ENCODE measurements at places on chromosomes 5 and 9.

GRCh38 chr5:949815-950560 lies 57.3 kb downstream of the TRIP13 start:
- DNase-seq = no peak

DNA sequence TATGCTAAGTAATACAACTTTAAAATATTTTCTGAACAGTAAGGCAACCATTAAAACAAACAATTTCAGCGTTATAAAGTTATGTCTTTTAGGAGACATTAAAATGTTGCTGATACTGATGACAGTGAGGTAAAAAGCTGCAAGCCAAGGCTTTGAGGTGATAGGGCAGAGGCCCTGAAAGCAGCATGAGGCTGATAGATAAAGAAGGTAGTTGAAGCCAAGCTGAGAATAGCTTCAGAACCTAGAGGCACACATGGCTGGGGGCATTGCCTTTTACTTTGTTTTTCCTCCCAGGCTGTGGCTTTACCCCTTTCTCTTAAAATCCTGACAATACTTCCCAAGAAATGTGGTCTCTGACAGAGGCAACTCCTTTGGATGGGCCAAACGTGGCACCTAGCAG lies 149.0 kb upstream of the WWC1 start:
- no peak for DNase-seq

- DNase-seq = no peak
Observed at GRCh38 chr9:4590430-4591122, 71.5 kb upstream of the PLPP6 start.

GRCh38 chr5:158990979-158991775 lies 108.5 kb downstream of the EBF1 start:
- DNase-seq = no peak

DNA sequence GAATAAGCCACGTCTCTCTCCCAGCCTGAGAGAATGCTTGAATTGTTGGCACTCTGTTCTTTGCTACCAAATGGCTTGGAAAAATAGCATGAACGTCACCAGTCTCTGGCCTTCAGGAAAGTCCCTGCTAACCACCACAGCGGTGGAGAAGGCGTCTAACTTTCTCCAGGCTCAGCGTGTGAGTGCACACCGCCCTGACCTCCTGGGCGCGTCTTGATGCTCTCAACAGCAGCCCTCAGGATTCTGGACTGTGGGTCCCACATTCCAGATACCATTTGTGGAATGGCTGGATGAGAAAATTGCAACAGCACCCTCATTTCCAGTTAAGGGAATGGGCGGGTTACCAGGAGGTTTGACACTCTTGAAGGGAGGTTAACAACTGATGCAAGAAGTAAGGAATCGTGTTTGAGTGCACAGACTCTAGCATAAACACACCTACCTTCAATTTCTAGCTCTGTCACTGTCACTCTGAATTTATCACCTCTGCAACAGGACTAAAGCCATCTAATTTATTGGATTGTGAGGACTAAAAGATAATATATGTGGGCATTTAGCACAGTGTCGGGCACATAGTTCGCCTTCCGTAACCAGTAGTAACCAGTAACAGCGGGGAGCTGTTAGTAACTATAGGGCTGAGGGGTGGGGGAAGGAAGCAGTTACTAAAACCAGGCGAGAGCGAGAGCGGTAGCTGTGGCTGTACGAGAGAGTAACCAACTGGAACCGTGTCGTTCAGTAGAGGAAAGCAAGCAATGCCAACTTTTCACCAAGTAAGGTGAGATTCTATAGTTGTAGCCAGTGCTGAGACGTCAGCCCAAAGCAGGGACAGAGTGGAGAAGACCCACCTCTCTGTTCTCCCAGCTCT lies 807 bp upstream of the PLGRKT start:
- DNase-seq = no peak

DNA sequence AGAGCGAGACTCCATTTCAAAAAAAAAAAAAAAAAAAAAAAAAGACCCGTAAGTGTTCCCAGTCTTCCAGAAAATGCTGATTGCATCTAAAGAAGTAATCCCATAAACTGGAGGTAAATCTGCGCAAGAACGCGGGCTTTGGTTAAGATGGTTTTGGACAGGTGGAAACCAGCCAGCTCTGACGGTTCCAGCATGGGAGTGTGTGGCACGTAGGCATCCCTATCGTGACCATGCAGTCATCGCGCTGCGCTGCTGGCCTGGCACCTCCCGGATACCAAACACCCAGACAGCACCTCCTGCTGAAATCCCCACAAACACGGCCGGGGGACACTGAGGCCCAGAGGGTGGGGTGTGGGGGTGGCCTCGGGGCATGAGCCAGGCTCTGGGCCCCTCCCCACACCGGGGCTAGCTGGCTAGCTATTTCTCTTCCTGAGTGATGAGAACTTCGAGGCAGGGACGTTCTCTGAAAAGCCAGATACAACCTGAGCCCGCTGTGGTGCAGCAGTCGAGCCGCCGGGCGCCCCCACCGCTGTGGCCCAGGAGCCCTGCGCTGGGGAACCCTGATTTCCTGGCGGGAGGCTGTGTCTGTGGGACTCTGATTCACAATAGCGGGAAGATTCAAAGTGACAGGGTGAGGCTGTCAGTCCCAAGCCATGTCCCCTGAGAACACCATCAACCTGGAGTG lies 32.2 kb upstream of the NOTCH1 start:
- no peak for DNase-seq

- DNase-seq = no peak
Observed at GRCh38 chr9:18689921-18690320, 216.0 kb downstream of the ADAMTSL1 start.

GRCh38 chr9:36189976-36190375 lies 745 bp upstream of the CLTA start:
- peak; percentile 30 for DNase-seq

DNA sequence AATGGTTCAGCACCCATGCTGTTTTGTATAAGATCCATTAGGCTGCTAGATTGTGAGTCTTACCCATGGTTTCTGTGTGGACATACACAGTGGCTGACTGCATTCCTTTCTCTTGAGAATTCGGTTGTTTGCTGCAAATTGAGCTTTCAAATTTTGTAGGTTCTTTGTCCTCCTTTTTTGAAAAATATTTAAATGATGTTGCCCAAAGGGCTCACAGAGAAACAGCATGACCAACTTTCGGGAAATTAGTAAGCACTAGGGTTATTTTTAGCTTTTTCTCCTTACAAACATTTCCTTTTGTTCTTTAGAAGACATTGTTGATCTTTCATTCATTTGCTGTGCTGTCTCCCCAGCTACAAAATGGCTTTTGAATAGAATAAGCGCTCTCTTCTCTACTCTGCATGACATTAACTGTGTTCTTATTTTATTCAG lies 79.4 kb downstream of the NLN start:
- DNase-seq = no peak

GRCh38 chr5:103475629-103476240 lies 86.9 kb downstream of the NUDT12 start:
- peak; percentile 79 for DNase-seq
